ENCODE measurements at places on chromosomes 16 and 17.

GRCh38 chr17:45927247-45927646 is 32.9 kb downstream of the MAPT start:
- no peak for DNase-seq

- DNase-seq: no peak
Measured at GRCh38 chr17:9912121-9913099, 7.3 kb upstream of the RCVRN start.

DNA sequence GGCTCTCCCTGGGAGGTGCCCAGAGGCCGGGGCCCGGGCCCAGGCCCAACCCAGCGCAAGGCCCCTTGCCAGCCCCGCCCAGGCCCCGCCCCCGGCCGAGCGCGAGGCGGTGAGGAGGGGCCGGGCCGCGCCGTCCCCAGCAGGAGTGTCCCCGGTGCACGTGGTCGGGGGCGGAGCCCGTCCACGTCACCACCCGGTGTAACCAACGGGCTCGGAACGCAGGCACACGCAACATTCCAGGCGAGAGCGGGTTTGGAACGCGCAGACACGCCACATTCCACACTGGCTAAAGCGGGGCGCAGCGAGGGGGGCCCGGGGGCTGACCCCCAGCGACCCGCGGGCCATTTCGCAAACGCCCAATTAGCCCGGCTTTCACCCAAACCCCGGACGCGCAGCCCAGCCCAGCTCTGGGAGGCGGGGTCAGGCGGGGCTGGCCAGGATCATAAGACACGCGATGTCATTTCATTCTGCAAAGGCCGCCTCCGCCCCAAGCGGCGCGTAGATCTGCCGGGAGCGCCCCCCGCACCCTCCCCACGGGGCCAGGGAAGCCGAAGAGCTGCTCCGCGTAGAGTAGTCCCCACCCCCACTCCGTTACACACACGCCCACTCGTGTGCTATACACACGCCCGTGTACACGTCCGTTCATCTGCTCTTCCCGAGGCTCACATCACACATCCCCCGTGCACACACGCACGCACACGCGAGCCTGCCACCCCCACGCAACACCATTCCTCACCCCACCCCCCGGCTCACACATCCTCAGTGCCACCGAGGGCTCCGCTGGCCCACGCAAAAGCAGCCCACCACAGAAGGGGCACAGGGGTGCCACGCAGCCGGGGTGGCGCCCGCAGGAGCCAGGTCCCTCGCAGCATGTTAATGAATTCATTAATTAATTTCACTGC is 1.0 kb downstream of the MNT start:
- peak; percentile 90 for DNase-seq

GRCh38 chr17:43732958-43733357 is 25.6 kb downstream of the SOST start:
- DNase-seq: no peak

GRCh38 chr16:49931266-49931665 is 75.4 kb upstream of the ZNF423 start:
- DNase-seq: no peak

- DNase-seq: peak; percentile 59
Measured at GRCh38 chr17:77453613-77454241, 313.0 kb downstream of the SEC14L1 start.

GRCh38 chr17:69961501-69962145 is 113.4 kb upstream of the KCNJ16 start:
- no peak for DNase-seq

DNA sequence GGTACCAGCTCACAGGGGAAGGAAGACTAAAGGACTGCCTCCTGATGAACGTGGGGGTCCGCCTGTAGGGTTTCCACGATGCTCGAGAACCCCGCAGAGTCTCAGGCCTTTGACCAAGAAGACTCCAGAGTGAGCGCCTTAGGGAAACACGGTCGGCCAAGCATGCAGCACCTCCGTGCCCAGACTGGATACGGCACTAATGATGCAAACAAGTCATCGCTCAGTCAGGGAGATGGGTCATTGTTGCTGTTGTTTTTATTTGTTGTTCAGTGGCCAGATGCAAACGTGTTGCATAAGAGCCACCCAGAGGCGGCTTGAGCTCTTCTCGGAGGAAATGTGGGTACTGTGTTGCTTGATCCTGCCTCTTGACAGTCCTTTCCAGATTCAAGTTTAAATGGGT is 19.3 kb upstream of the RBFOX3 start:
- DNase-seq: no peak

GRCh38 chr16:72224260-72224768 is 52.4 kb upstream of the PMFBP1 start:
- no peak for DNase-seq

- DNase-seq: no peak
Measured at GRCh38 chr16:28985211-28986041, 574 bp downstream of the LAT start.

- peak; percentile 4 for DNase-seq
Measured at GRCh38 chr16:53822936-53823529, 119.1 kb downstream of the FTO start.

GRCh38 chr16:73252446-73252845 is 204.5 kb upstream of the ZFHX3 start:
- DNase-seq: no peak

DNA sequence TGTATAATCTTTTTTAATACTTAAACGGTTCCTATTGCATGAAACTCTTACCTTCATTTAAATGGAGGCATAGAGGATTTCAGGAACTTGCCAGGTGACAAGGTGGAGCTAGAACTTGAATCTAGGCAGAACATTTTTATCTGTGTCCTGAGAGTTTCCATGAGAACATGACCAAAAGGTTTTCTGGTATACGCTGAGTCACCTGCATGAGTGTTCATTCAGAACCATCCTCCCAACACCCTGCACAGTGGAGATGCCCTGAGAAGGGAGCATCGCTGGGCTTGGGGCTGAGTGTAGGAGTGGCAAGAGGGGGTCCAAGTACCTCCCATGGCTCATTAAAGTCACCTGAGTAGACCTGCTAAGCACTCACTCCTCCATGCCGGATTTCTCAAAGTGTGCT is 169.7 kb upstream of the CACNG5 start:
- no peak for DNase-seq

- DNase-seq: peak; percentile 43
Measured at GRCh38 chr16:67349172-67349571, 22.6 kb downstream of the LRRC36 start.

DNA sequence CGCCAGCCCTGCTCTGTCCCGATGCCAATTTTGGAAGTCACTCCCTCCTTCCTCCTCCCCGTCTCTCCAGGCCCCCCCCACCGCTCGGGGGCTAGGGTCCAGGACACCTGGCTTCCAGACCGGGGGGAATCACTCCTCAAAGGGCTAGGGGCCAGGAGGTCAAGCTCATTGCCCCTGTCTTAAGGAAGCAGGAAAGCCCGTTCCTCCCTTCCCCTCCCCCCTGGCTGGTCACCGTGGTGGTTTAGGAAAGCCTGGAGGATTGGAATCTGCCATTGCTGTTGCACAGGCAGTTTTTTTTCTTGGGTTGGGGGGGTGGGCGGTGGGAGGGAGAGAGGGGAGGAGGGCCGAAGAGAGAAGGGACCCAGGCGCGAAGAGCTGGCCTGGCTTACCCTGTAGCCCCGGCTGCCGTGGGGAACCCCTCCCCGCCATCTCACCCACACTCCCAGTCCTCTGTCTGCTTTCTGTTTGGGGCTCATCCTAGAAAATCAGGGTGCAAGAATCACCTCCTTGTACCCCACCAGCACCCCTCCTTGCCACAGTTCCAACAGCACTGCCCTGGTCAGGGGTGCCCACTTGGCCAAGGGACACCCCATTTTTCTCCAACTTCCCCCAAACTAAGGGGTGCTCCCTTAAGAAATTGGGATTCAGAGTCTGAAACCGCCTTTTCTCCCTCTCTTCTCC is 2.9 kb upstream of the BCL6B start:
- DNase-seq: no peak

- peak; percentile 19 for DNase-seq
Measured at GRCh38 chr17:1203111-1203966, 23.6 kb upstream of the ABR start.

GRCh38 chr16:19274165-19274797 is 11.2 kb upstream of the CLEC19A start:
- no peak for DNase-seq

DNA sequence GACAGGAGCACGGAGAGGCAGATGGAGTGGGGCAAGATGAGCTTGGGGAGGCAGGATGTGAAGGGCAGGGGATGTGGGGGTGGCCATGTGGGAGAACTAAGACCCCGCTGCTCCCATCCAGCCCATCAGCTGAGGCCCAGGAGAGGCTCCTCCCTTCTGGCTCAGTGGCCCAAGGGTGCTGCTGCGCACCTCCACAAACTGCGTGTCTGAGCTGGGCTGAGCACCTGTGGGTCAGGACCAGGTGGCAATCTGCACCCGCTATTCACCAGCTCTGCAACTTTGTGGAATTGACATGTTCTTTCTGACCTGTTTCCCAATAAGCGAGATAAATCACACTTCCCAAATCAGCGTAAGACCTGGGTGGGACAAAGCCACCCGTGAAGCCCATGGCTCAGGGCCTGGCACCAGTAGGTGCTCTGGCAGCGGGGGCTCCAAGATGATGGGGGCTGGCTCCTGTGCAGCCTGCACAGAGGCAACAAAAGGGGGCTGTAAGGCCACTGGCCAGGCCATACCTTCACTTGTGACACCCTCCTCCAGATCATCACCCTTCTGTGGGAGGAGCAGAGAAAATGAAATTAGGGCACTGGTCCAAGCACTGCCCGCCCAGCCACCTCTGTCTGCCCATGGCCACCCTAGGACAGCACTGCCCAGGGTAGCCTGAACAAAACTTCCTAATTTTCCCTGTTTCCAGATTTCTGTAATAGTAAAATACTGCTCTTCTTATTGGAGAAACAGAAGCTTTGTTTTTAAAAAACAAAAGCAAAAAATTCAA is 11.7 kb upstream of the SREBF1 start:
- DNase-seq: no peak

DNA sequence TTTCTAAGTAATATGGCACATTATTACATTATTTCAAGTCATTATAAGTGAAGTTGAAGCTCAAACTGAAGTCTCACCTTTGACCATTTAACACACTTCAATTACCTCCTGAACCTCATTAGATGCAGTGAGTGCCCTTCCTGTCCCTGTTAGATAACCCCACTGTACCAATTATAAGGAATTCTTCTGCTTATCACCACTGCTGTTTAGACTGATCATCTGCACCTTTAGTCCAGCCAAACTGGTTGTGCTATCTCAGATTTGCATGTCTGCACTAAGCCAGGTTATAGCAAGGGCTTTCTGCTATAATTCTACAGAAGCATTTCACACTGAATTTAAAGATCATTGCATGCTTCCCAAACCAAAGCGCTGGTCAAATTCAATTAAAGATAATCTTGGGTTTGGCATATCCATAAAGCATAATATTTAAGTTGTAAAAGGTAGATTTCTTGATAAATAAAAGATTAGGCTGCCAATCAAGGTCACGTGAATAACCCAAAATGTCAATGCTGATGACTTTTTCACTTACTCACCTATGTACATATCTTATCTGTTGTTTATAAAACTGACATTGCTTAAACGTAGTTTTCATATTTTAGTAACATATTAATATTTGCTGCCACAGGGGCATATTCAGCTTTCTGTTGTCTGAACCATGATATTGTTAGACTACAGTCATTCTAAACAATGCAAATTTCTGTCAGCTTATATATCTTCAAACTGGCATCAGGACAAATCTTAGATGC is 11.9 kb downstream of the ITFG1 start:
- no peak for DNase-seq

GRCh38 chr16:29684679-29685078 is 5.7 kb downstream of the QPRT start:
- no peak for DNase-seq

DNA sequence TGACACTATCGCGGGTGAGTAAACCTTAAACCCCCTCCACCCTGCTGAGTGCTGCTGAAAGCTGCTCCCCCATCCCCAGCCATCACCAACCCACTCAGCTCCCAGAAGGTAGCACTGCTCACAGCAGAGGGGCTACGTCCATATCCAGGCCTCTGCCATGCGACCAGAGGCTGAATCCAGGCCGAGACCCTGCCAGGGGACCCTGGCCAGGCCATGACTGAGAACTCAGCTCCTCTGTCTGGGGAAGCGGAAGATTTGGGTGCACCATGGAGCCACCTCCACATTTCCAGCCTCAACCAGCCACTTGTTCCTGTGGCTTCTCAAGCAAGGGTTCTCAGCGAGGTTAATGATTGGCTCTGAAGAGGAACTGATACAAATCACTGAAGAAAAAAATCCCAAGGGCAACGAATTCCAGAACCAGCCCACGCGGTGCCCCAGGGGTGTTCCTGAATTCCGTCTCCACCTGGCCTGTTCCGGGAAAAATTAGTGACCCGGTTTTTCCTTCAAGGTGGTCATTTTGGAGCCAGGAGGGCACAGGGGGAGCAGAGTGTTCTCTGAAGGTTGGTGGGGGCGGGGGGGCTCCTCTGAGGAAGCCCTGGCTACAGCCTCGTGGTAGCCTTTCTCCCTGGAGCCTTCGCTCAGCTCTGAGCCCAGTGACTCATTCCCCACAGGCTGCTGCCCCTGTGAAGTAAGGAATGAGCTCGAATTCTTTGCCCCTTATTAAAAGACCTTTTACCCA is 9.3 kb upstream of the SLC16A5 start:
- DNase-seq: no peak
